ENCODE measurements at places on chromosomes 7 and 10.

DNA sequence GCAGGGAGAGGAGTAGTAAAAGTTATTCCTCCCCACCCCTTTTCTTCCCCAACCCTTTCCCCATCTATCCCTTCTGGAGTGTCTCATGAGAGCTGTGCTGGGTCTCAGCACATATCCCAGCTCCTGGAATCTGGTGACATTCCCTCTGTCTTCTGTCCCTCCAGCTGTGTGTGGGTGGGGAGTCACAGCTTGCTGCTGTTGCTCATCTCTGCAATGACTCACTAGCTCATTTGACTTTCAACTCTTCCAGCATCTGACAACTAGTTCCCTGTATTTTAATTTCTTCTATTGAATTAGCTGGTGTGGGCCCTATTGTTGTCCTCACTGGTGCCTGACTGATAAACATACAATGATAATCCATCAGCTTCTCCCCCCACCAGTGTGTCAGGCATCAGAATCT is 198.9 kb upstream of the AUTS2 start:
- no peak for DNase-seq

DNA sequence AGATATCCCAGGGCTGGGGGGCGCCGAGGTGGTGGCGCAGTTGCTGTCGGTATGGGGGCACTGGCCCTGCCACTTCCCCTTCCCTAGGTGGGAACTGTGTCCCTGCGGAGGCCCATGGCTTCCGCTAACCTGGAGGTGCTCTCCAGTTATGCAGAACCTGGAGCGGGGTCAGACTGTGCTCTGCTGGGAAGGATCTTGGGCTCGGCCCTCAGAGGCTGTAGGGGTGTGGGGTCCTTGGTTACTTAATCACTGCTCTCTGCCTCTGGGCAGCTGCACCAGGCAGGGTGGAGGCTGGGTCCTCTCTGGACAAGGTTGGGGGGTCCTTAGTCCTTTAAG is 2.4 kb downstream of the BRI3 start:
- DNase-seq, result no peak

DNA sequence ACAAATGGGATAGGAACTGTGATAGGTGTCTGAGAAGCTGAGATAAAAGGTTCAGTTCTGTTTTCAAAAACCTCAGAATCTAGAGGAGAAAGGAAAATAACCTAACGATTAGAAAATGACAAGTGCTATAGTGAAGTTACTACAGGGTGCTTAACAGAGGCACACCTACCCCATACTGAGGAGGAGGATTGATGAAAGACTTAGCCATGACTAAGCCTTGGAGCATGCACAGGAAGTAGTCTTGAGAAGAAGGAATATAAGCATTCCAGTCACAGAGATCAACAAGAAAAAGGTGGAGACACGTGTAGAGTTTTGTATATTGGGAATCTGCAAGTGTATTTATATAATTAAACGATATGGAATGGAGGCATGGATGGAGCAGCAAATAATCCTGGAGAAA is 1225.5 kb upstream of the CELF2 start:
- no peak for DNase-seq

GRCh38 chr10:16919121-16919982 is 102.1 kb upstream of the RSU1 start:
- no peak for DNase-seq

DNA sequence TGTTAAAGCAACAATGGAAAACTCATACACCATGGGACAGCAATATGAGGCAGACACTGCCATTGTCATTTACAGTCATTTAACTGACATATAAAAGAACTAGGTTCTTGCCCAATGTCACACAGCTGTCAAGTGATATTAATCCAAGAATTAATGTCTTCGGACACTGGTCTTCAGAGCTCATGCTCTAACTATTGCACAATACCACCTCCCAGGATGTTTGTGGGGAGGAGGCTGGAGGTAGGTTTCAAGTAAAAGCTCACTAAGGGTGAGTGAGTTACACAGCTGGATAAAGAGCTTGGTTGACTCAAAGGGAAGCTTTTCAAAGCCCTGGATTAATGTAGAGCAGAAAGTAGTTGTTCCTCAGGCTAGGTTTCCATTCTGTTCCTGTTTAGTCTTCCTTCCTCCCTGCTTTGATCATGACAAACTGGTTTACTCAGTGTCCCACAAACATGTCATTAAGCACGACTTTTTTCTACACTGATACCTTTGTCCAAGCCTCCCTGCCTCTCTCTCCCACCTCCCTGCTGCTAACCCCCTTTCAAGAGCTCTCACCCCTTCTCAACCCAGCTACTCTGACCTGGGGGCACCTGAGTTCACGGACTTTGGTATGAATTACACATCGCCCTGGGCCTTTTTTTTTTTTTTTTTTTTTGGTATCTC is 987 bp upstream of the EXOC6 start:
- DNase-seq, result no peak

DNA sequence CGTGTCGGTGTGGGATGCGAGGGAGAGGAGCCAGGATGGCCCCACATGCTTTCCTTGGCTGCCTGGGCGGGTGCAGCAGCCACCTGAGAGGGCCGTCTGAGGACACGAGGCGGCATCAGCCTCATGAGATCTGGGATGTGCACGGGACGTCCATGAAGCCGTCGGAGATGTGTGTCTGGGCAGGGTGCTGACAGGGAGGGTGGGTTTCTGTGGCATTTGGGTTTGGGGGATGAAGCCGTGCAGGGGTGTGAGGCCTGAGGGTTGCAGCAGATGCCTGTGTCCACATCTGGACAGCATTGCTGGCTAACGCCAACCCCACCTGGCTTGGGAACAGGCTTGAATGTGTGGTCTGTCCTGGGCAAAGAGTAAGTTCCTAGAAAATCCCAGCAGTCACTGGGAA is 179.5 kb downstream of the DNAJB6 start:
- no peak for DNase-seq

DNA sequence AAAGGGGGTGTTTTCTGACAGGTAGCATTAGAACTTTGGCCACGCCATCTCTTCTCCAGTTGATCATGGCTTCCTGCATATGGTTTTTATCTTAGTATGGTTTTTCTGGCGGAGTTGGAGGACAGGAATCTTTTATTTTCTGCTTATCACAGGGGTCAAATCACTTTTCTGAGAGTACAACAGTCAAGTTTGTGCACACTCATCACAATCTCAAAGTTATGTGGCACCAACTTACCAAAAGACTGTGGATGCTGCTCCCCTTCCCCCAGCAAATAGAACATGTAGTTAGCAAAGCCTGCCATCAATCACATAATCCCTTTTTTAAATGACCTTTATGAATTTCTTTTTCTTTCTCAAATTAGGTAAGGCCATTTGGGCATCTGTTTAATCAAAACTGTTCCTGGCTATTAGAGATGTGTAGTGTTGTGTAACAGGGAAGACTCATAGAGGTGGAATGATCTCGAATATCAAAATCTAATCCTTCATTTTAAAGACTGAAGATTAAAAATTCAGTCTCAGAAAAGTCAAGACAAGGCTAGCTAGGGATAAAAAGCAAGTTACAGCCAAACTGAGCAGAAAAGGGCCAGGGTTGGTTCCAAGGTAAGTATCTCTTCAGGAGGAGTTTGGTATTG is 3.8 kb upstream of the CH25H start:
- DNase-seq, result no peak

DNA sequence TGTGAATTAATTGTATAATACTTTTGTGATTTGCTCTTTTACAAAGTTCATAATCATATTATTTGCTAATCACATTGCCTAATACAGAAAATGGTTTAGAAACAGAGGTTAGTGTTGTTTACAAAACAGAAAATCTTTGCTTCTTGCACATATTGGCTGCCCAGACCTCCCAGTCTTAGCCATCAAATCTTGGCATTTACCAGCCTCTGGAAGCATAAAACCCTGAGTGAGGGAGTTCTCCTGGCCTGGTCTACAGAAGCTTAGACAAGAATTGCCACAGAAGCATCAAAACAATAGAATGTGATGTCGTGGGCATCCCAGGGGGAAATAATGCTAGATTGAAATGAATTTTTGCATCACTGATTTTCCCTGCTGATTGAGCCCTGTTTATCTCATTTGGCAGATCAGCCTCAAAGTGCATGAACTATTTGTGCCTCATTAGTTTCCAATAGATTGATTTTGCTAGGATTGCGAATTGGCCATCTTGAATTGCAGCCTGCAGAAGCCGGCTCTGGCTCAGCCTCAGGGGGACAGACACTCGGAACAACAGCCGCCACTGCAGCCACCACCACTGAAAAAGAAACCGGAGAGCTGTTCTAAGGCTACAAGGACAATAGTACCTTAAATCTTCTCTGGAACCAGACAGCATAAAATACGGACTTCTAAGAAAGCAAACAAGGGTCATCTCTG is 11.1 kb upstream of the SORBS1 start:
- DNase-seq, result no peak

DNA sequence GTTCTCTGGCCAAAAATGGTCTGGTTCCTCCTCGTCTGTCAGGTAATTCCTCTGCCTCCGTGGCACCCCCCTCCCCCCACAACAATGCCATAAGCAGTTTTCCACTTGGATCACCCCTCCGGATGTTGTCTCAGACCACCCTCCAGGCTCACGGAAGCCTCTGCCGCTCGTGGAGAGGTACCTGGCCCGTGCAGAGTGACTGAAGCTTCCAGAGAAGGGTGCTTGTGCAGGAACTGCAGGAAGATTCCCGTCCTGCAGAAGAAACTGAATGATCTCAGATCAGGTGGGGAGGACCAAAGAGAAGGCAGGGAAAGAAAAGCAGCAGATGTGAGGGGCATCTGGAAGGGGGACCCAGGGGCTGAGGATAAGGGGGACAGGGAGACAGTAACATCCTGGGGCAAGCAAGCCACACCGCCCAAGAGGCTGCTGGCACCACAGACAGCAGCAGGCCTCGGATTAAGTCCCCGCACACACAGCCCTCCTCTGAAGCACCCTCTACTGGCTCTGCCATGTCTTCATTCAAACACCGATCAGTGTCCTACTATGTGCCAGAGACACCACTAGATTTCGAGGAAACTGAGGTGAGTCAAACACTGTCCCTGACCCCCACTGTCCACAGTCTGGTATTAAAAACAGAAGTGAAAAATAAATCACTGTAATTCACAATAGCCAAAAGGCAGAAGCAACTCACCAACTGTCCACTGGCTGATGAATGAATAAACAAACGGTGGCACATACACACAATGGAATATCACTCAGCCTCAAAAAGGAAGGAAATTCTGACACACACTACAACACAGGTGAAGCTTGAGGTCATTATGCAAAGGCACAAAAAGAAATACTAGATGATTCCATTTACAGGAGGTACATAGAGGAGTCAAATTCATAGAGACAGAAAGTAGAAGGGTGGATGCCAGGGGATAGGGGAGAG is 26.4 kb downstream of the KIAA1549 start:
- no peak for DNase-seq

DNA sequence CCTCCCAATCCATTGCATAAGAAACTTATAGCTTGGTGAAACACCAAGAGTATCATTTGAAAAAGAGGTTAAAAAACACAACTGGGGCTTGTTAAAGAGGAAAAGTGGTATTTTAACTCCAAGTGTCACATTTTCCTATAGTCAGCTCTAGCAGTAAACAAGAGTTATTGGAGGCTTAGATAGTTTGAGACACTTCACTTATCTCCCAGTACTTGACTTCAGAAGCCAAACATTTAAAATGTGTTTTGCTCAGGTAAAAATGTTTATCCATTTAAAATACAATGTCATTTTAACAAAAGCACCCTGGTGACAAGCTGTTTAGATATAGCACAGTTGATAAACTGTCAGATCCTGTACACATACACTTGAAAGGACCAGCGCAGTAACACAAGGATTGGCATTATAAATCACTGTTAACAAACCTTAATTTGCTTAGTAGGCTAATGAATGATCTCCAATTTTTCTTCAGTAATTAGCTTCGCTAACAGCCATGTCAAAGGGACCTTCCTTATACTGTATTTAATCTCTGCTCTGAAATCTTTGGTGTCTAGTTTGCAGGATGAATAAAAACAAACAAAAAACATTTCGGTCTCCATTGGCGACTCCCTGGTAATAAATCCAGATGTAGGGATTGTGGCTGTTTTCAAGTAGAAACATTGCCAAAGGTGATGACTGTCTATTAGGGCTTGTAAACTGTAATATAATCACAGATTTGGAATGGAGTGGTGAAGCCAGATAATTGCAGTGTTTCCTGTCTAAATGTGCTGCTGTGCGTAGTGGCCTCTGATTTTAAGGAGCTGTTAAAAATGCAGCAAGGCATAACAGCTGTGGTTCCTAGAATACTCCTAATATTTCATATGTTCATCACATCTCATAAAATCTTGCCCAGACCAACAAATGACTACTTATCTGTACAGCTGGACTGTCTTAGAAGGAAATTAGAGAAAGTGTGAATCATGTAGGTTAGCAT is 545.1 kb downstream of the AUTS2 start:
- no peak for DNase-seq

- DNase-seq, result no peak
Observed at GRCh38 chr7:84953234-84953633, 233.6 kb downstream of the SEMA3D start.

DNA sequence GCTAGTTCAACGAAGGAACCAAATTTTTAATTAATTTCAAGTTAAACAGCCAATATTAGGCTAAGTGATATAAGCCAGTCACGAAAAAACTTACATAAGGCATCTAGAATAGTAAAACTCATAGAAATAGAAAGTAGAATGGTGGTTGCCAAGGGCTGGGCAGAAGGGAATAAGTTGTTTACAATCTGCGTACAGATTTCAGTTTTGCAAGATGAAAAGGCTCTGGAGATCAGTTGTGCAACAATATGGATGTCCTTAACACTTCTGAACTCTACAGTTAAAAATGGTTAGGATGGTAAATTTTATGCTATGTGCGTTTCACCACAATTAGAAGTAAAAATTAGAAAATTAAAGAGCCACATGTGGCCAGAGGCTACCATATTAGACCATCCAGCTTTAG is 13.3 kb downstream of the SCRN1 start:
- DNase-seq, result no peak

DNA sequence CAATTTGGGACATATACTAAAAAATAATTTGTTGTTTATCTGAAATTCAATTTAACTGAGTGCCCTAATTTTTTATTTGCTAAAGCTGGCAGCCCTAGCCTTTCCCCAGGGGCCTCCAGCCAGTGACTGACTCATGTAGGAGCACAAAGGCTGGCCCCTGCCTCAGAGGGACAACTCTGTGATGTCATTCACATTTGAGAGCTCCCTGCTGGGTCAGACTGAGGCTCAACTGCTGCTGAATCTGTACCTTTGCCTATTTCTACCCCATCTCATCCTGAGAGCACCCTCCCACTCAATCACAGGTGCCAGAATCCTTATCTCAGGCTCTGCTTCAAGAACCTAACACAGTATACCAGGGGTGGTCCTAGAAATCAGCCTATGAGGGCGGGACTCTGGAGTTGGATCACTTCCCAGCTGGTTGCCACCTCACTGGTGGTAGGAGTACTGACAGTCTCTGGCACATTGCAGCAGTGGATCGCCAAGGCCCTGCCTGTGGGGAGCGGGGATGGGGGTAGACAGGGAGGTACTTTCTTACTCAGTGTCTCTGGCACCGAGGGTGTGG is 11.6 kb downstream of the GCK start:
- DNase-seq, result no peak

DNA sequence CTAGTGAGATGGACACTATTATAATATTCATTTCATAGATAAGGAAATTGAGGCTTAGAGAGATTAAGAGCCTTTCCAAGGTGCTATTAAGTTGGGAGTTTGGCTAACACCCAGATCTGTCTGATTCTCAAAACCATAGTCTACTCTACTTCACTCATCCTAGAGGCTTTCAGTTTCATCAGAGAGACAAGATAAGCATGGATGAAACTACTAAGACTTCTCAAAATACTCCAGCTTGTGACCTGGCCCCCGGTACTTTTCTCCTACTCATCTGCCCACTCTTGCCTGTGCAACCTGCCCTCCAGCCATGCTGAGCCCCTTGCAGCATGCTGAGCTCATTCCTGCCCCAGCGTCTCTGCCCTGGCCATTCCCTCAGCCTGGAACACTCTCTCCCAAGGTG is 12.2 kb upstream of the SLC35B4 start:
- no peak for DNase-seq
